ENCODE measurements at places on chromosomes 13 and 19.

GRCh38 chr19:50537769-50538230 is 24.1 kb upstream of the ASPDH start:
- DNase-seq = peak; percentile 35

GRCh38 chr13:77029436-77029835 is 2.5 kb upstream of the FBXL3 start:
- no peak for DNase-seq

GRCh38 chr19:18591735-18592385 is 3.3 kb downstream of the REX1BD start:
- no peak for DNase-seq

- DNase-seq = no peak
These were observed 281.9 kb downstream of the SUCLA2 start for GRCh38 chr13:47719164-47719563.

GRCh38 chr13:45826731-45827130 is 24.8 kb downstream of the SIAH3 start:
- no peak for DNase-seq

GRCh38 chr13:93244918-93245280 is 18.3 kb downstream of the GPC6 start:
- no peak for DNase-seq

- no peak for DNase-seq
These were observed 18.1 kb downstream of the PEX11G start for GRCh38 chr19:7470540-7471305.

- DNase-seq = no peak
These were observed 496.7 kb downstream of the COG6 start for GRCh38 chr13:40152145-40152544.

- DNase-seq = no peak
These were observed 1.8 kb downstream of the MBD3 start for GRCh38 chr19:1590641-1591397.

DNA sequence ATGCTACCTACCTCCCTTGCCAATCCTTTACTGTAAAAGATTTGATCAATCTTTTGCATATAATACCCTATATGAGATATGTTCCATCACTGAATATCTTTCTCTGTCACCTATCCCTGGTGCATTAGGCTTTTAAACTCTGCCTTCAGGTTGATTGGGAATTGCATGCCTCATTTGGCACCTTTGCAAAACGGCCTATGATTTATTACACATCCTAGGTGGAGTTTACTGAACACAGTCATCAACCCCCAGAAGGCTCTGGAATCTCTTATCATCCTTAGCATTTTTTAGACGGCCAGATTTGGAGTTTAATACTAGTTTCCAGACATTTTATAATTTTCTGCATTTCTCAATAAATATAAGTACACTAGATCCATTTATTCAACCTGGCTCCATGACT is 448.4 kb upstream of the SLC10A2 start:
- no peak for DNase-seq

GRCh38 chr13:77429320-77430142 is 102.6 kb upstream of the MYCBP2 start:
- no peak for DNase-seq

- DNase-seq = no peak
These were observed 27.0 kb upstream of the ZNF492 start for GRCh38 chr19:22606954-22607652.

- DNase-seq = no peak
These were observed 1763.3 kb upstream of the MIR17HG start for GRCh38 chr13:89584058-89584620.

DNA sequence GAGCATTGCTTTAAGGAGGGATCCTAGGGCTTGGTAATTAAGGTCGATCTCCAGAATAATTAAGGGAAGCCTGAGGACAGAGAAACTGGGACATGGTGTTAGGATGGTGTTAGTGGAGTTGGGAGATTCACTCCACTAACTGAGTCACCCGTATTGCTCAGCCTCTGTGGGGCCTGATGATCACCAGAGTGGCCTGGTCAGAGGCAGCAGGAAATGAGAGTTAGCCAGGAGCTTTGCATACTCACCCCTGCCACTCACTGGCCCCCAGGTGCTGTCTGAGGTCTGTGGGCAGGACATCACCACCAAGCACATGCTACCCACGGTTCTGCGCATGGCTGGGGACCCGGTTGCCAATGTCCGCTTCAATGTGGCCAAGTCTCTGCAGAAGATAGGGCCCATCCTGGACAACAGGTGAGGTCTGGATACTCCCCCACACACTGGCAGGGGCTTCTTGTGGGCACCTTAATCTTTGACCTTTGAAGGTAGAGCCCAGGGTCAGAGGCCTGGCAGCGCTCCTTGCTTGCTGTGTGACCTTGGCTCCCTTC is 32.1 kb downstream of the PPP2R1A start:
- no peak for DNase-seq

DNA sequence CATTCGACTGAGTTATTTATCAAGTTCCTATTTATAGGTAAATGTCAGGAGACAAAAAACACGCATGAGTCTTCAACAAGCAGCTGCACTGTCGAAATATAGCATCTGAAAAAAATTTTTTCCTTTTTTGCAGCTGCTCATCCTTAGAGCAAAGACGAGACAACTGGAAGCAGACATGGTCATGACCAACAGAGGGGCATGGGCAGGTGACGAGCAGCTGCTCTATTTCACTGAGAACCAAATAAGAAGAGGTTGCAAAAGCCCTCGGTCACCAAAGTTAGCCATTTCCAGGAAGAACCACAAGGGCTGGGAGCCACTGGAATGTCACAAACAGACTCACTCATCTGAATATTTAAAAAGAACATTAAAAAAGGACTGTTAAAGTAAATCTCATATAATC is 22.2 kb downstream of the SOHLH2 start:
- no peak for DNase-seq

- DNase-seq = no peak
These were observed 6.1 kb downstream of the AP2A1 start for GRCh38 chr19:49772850-49773432.

- no peak for DNase-seq
These were observed 7.4 kb downstream of the ZNF554 start for GRCh38 chr19:2827022-2827421.

DNA sequence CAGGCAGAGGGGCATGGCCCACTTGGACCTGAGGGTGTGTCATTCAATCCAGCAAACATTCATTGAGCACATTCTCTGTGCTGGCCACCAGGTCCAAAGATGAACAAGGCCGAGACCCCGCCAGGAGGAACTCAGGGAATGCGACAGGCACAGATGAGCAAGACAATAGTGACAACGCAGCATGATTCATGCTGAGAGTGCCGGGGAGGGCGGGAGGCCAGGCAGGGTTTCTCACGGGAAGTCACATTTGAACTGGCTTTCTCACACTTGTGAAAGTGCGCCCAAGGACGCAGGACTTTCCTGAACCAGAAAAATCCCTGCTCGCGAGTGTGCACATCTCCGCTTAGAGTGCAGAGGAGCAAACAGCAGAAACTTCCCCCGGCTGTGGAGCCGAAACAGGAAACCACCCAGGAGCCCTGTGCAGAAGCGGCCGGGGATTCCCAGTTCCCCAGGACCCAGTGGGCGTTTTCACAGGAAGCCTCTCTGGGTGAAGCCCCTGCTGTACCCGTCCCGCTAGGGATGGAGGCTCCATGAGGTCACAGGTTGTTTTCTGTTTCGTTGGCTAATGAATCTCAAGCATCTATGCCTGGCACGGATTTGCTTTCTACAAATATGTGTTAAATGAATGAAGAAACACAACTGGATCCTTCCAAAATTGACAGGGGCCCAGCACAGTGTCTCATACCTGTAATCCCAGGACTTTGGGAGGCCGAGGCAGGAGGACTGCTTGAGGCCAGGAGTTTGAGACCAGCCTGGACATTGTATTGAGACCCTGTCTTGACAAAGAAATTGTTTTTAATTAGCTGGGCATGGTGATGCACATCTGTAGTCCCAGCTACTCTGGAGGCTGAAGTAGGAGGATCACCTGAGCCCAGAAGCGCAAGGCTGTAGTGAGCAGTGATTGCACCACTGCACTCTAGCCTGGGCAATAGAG is 68.4 kb upstream of the TM9SF2 start:
- DNase-seq = no peak

DNA sequence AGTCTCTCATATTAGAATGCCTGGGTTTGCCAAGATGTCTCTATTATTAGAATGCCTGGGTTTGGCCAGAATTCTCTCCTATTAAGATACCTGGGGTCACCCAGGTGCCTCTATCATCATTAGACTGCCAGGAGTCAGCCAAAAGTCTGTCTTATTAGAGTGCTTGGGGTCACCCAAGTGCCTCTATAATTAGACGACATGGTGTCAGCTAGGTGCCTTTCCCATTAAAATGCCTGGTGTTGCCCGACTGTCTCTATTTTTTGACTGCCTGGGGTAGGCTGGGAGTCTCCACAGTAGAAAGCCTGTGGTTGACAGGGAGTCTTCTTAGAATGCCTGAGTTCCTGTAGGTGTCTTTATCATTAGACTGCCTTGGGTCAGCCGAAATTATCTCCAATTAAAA is 1536.6 kb downstream of the UQCRFS1 start:
- no peak for DNase-seq

DNA sequence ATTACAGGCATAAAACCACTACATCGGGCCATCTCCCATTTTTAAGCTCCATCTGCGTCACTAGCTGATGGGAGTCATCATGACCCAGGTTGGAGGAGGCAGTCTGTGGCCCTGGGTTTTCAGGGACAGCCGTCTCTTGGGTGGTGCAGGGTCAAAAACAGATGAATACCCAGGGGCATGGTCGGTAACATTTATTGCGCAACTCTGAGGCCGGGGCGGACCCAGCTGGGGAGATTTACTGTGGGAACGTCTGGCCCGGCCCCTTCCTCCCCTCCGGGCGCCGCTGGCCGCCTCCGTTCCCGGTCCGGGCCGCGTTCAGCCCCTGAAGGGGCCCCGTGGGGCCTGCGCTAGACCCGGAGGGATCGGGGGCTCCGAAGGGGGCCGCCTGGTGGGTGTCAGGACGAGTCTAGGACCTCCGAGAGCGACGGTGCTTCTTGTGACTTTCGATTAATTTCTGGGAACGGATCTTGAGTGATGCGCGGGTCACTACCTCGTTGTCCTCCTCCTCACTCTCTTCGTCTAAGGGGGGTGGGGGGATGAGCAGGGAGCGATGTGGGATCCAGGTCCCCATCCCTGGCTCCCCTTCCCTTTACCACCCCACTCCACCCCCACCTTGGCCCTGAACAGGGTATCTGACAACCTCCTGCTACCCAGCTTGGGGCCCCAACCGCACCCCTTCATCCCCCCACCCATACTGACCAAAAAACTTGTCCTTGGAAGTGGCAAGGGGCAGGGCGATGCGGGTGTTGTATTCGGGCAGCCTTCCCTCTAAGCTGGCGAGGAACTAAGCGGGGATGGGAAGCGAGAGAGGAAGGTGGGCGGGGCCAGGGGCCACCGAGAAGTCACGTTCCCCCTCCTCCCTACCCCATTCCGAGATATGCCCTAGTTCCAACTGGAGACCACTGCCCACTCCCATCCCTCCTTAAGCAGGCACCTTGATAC is 1.6 kb upstream of the RGL3 start:
- DNase-seq = no peak

DNA sequence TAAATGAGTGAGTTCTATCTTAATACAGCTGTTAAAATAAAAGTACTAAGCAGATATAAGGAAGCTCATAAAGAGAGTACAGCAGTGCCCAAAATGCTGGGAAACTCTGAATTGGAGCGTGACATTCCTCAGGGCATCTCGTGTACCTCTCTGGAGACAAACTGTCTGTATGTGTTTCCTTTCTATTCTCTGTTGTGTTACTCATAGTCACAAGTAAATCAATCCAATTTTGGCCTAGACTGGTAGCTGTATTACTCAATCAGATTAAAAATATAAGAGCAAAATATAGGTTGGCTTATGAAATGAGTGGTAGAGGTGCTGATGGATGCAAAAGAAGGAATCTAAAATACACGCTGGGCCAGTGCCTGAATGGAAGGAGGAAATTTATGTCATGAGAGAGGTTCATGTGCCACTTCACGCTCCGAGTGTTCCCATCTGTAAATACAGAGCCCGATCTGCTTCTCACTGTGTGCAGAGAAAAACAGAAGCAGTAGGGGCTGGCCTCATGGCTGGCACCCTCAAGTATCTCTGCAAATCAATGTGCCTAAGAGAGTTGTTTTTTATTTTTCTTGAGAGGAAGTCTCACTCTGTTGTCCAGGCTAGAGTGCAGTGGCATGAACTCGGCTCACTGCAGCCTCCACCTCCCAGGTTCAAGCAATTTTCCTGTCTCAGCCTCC is 58.7 kb upstream of the RGCC start:
- no peak for DNase-seq

GRCh38 chr19:31340042-31341025 is 8.9 kb downstream of the TSHZ3 start:
- DNase-seq = no peak

DNA sequence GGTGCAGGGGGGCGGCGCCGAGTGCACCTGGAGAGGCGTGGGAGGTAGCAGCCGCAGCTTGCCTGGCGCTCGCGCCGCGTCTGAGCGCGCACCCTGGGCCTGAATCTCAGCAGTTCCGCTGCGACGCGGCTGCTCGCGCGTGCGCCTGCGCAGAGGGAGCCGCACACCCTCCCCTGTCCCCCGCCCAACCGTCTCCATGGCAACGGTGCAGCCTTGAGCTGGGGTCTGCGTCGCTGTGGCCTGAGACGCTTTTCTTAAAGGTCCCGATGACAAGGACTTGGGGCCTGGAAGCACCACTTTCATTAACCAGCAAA is at the start of gene PNMA8B:
TSS of gene PNMA8B (minus strand) at position 82 of the 314 bp plus-strand sequence. CDS start 402 bp downstream, outside the sequence.
- peak; percentile 90 for DNase-seq

DNA sequence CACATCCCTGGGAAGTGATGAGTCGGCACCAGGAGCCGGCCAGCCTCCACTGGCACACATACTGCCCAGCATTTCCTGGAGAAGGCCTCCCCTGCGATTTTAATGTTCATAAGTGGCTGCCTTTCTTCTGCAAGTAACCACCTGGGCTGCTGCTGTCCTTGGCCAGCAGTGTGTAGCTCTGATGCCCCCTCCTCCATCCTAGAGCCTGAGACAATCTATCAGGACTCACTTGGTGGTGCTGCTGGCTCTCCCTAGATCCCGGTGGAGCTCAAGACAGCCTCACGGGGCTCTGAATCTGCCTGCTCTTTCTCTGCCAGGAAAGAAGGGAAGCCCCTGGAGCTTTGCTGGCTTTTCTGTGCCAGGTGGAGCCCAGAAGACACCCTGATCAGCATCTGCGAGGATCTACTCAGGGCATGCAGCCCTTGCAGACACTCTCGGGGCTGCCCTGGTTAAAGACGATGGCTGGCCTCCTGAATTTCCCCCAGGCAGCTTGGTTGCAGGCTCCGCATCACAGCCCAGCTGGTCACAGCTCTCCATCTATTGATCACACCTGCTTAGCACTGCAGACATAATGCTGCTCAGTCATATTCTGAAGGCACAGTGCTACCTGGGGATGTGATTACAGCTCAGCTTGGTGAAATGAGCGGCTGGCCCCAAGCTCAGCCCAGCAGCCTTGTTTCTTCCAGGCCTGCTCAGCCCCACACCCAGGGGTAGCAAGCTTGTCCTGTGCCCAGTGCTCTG is 122.3 kb downstream of the ZDHHC20 start:
- DNase-seq = no peak

- no peak for DNase-seq
These were observed 648.5 kb downstream of the PCDH9 start for GRCh38 chr13:66581675-66582074.
